Posterior vena cava (tissue), 2 donors: ENCODE measurements at places on chromosomes 4 and X.

GRCh38 chrX:100946299-100946927 is 17.7 kb upstream of the XKRX start:
- DNase-seq, result no peak

GRCh38 chr4:38823766-38824165 is 19.2 kb upstream of the TLR1 start:
- no peak for DNase-seq

DNA sequence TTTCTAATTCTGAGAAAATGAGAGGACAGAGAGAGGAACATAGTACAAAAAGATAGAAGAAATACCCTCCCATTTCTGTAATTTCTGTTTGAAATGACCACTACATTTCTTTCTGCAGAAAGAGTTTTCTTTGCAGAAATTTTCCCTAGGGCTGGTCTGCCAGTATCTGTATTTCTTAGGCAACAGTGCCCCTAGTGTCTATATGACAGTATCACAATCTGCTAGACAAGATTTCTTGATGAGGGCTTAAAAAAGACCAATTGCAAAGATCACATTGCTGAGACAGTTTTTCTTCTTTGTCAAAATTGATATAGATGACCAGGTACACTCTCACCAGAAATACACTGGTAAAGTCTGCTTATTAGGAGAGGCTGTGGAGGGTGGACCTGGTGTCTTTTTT is 81.0 kb upstream of the ZDHHC15 start:
- no peak for DNase-seq

DNA sequence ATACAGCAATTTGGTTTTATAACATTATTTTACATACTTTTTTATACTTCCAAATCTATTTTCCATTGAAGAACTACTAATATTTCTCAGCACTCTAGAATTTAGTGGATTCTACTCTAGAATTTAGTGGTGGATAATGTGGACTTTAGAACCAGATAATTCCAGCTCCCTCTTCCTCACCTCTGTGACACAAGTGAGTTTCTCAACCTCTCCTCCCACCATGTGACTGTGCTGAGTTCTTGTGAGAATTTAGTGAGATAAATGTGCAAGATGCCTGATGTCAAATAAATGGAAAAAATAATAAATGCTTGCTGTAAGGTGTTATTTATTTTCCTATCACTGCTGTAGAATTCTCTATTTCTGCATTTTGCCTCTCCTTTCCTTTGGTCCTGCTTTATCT is 107.3 kb downstream of the CPEB2 start:
- DNase-seq, result no peak

- no peak for DNase-seq
These were observed 108.1 kb downstream of the ATG4A start for GRCh38 chrX:108199691-108200090.
